Posterior vena cava (tissue), 2 donors: ENCODE measurements at places on chromosomes 2 and 18. TPM values are rescaled to one million over a fixed set of nuclear protein-coding genes. Genes with fewer than 3 reads are reported as not detected.
A peak's percentile ranks its signal among the peaks of the same experiment; 100 is the strongest.

- DNase-seq: no peak
These were observed 803.3 kb downstream of the ADCYAP1 start for GRCh38 chr18:1708006-1708405.

Gene GPBAR1
- total RNA-seq: 4.2 TPM

Gene NOSTRIN
- 18.7 TPM for total RNA-seq

GRCh38 chr2:30757749-30758148 lies 49.5 kb downstream of the CAPN13 start:
- DNase-seq: peak; percentile 76

DNA sequence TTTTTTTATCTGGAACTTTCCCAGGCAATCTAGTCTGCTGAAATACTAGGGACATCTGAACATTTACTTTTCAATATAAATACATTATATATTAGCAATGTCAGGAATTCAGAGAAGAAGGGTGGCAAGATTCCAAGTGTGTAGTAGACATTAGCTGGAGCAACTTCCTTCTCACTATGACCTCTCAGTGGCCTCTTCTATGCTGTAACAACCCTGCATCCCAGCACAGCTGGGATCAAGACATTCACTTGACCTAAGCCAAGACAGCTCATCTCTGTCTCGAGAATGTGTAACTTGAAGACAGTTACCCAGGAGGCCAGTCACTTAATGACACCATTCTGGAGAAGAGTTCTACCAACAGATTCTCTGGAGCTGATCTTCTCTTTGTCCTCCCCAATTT lies 61.7 kb upstream of the RALBP1 start:
- DNase-seq: no peak

GRCh38 chr2:185676316-185676715 lies 62.3 kb upstream of the FSIP2 start:
- no peak for DNase-seq

DNA sequence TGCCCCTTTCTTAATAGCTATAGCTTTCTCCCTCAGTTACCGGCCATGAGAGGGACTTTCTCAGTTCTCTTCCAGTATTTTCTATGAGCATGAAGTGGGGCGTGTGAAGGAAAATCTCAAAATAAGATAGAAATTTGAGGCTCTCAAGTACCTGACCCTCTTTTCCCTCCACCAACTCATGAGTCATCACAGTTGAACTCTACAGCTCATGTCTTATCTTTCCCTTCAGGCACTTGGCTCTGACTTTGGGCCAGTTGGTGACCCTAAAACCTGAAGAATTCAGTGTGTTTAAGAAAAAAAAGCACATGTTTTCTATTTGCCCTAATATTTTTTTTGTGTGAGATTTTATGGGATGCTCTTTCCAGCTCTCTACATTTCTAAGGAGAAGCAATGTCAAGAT lies 896.7 kb upstream of the ZEB2 start:
- DNase-seq: no peak
